Fibroblast of skin of left biceps (primary cell): ENCODE measurements at places on chromosomes 13 and 19.

- DNase-seq = no peak
Observed at GRCh38 chr13:108272333-108272732, 2.8 kb downstream of the TNFSF13B start.

GRCh38 chr19:35608251-35608650, 4.3 kb upstream of the HAUS5 start:
- no peak for DNase-seq

DNA sequence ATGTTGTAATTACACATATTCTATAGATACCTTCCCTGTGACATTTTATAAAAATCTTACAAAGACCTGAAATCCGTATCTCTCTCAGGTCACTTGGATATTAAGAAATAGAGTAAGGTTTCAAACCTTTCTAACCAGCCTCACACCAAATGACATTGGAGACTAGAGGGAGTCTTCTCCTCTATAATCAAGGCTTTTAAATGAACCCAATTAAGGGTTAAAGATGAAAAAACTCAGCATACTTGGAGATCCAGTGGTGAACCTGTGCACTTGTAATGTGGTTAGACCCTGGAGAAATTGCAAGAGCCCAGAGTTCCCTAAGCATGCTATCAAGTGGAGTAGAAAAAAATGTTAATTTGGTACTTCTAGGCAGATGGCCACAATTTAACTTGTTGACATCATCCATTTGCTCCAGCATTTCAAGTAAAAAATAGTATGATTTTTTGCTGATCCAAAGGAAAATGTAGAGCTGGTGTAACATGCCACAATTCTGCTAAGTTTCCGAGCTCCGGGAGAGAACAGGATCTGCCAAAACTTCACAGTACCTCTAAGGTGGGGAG, 554.1 kb upstream of the MIR17HG start:
- DNase-seq = no peak

DNA sequence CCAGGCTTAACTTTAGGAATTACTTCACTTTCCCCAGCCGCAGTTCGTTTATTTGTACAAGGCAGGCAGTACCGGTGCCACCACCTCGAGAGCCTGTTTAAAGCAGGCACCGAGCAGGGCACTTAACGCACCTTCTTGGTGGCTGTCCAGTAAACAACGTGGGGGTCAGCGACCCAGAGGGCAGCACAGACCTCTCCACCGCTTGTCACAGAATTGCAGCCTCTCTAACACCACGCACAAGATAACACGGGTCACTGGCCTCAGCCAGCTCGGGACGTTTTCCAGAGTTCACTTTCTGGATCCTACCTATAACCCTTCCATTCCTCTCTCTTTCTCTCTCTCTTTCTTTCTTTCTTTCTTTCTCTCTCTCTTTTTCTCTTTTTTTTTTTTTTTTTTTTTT, 16.8 kb upstream of the ELAVL1 start:
- no peak for DNase-seq

- DNase-seq = no peak
Observed at GRCh38 chr13:73596382-73596781, 537.6 kb downstream of the KLF5 start.

- DNase-seq = no peak
Observed at GRCh38 chr13:30523211-30523610, 57.5 kb upstream of the HMGB1 start.
